ENCODE measurements at places on chromosomes 1 and 21.

DNA sequence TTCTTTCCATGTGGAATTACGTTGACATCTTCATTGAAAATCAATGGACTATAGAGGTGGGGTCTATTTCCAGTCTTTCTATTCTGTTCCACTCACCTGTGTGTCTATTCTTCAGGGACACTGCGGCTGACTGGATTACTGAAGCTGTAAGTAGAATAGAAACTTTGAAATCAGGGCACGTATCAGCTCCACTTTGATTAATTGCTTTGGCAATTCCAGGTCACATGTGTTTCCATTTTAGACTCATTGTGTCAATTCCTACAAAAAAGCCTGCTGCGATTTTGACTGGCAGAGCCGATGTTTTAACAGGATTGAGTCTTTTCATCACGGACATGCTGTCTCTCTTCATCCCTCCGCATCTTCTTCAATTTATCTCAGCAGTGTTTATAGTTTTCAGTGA is 20.9 kb upstream of the RNF223 start:
- DNase-seq, result peak; percentile 8

- no peak for DNase-seq
These were observed 4.2 kb downstream of the RERE start for GRCh38 chr1:8813016-8813763.

- DNase-seq, result no peak
These were observed 834.2 kb upstream of the CXADR start for GRCh38 chr21:16678429-16679160.

GRCh38 chr1:29388884-29389283 is 152.6 kb downstream of the PTPRU start:
- no peak for DNase-seq

DNA sequence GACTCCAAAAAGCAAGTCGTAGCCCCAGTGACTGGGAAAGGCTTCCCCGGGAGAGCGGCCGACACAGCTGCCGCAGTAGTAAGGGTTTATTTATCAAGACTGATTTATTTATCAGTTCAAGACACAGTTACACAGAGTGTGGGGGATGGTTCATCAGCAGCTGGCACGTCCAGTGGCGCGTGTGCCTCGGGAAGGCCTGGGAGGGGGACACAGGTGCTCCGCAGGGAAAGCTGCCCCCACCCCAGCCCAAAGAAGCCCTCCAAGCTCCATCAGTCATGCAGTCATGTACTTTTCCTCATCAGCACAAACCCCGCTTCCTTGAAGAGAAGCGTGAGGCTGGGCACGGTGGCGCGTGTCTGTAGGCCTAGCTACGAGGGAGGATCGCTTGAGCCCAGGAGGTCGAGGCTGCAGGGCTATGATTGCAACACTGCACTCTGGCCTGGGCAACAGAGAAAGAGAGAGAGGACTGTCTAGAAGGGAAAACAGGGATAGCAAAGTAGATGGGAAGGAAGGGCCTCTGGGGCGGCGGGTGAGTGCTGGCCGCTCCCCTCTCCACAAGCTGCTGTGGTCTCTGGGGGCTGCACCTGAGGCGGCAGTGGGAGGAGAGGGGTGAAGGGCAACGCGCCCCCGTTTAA is 53.2 kb downstream of the PRKCZ start:
- no peak for DNase-seq

DNA sequence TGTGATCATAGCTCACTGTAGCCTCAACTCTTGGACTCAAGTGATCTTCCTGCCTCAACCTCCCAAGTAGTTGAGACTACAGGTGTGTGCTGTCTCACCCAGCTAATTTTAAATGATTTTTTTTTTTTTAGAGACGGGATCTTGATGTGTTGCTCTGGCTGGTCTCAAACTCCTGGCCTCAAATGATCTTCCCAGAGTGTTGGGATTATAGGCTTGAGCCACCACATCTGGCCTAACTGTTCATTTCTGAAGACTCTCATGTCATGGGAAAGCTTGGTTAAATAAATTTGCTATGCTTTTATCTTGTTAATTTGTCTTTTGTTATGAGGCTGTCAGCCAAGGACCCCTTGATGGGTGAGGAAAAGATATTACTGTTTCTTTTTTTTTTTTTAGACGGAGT is 134.0 kb downstream of the MIS18A start:
- DNase-seq, result no peak

GRCh38 chr1:48099072-48099773 is 102.0 kb upstream of the TRABD2B start:
- no peak for DNase-seq

DNA sequence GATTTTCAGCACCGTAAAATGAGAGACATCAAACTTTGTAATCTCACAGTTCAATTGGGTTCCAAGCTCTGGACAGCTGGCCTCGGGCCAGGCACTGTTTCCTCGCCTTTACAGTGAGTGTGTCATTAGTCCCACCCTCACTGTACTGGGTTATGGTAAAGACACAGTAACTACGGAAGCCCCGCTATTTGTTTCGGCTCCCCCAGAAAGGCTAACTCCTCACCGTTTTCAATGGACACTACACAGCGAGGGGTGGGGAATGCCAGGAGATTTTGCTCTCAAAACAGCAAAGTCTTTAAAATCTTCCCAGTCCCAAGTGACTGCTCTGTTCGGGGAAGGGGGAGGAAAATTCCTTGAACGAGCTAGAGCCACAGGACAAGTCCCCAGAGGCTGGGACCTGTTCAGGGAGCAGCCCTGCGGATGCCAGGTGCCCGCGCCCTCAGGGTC is 757 bp upstream of the SPSB1 start:
- DNase-seq, result no peak

- DNase-seq, result no peak
These were observed 24.8 kb downstream of the CD101 start for GRCh38 chr1:117026361-117026760.

DNA sequence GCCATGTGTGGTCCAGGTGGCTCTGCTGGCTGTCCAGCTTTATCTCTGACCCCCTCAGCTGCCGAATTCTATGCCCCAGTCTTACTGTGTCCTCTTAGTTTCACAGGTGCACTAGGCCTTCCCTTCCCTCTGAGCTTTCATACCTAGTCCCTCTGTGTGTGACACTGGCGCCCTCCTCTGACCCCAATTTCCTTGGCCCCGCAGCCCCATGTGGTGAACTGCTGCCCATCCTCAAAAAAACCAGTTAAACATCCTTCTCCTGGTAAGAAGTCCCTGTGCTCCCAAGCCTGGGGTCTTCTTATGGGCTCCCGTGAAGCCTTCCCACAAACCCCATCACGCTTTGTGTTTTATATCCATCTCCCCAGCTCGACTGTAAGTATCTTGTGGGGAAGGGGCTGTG is 93.9 kb upstream of the TSPAN2 start:
- DNase-seq, result peak; percentile 59

GRCh38 chr21:36810443-36810842 is 111.5 kb downstream of the SIM2 start:
- no peak for DNase-seq

DNA sequence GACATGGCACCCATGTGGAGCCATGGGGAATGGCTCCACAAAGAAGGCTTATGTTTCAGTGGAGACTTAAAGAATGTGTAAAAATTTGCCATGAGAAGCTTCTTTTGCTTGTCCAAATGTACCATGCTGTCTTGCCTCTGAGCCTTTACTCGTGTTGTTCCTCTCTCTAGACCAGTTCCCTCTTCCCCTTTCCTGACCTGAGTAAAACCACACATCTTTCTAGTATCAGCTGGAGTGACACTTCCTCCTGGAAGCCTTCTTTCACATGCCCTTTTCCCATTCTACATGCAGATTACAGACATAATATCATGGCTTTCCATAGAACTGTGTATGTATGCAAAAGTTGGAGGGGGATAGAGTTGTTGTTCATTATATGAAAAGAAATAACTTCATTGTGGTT is 13.6 kb upstream of the GPX7 start:
- DNase-seq, result no peak

DNA sequence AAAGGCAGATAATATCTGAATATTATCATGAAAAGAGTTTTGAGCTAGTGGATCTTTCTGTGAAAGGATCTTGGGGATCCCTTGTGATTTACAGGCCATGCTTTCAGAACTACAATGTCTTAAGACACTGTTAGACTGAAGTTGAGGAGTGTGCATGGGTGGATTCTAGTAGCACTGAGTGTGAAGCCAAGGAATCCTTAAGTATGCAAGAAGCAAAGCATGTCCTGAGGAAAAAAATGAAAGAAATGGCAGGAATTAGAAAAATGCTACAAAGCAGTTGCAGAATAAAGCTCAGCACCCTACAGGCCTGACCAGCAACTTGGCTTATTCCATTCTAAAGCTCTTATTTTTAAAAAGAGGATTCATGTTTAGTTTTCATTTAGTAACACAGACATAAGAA is 11.9 kb downstream of the STX6 start:
- no peak for DNase-seq

DNA sequence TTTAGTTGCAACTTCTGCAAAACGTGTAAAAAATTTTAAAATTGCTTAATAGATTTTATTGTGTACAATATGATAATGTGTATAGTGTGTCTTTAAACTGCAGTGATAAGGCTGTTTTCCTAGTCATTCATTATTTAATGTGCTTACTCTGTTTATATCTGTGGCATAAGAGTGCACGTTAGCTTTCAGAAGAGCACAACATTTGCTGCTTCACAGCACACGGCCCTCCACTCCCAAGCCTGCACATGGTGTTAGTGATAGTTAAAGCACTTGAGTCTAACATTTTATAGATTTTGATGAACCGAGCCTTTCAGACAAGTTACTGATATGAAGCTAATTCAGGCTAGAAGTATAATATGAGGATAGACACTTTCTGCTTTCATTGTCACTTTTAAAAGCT is 120.6 kb downstream of the ADGRL2 start:
- DNase-seq, result no peak

DNA sequence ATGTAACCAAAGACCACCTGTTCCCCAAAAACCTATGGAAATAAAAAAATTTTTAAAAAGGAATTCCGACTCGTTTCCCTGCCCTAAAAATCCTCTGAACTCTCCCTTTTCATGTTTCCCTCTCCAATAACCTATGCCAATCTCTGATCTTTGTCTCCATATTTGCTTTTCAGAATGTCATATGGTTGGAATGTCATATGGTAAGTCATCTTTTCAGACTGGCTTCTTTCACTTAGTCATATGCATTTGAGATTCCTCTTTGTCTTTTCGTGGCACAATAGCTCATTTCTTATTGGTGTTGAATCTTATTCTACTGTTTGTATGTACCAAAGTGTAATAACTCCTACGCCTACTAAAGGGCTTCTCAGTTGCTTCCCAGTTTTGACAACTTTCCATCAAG is 117.5 kb downstream of the BACH1 start:
- no peak for DNase-seq

GRCh38 chr1:185670187-185670627 is 64.0 kb upstream of the HMCN1 start:
- DNase-seq, result peak; percentile 61

- no peak for DNase-seq
These were observed 278.0 kb downstream of the BRINP2 start for GRCh38 chr1:177448652-177449357.

DNA sequence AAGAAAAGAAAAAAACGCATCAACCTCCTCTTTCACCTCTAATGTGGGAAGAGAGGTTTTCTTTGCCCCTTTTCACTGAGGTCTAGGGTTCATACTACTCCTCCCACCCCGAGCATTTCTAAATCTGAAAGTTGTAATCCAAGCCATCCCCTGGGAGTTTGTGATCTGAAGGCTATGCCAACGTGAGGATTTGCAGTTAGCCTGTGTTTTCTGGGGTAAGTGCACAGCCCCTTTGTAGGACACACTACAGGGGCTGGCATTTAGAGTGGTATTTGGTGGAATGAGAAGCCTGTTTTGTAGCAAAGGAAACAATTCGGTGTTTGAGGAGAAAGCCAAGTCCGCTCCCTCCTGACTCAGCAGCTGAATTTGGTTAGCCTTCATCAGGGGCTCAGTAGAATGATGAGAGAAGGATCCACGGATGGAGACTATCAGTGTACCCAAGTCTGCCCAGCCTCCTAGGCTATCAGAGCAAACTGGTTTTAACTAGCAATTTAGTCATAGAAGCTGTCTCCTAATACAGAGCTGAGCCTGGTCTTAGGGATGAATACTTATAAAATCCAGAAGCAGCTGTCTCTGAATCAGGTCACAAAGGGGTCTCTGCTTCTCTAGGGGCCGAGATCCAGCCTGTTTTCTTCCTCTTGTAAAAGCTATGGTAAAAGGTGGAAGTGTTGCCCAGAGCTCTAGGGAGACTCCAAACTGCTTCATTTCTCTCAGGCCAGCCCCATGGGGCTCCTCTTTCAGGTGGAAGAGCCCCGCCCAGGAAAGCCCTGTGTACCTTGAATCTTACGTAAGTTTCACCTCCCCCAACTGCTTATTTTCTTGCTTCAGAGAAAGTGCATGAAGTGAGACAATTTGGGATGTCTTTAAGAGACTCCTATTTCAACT is 2.1 kb downstream of the PCP4L1 start:
- DNase-seq, result no peak

DNA sequence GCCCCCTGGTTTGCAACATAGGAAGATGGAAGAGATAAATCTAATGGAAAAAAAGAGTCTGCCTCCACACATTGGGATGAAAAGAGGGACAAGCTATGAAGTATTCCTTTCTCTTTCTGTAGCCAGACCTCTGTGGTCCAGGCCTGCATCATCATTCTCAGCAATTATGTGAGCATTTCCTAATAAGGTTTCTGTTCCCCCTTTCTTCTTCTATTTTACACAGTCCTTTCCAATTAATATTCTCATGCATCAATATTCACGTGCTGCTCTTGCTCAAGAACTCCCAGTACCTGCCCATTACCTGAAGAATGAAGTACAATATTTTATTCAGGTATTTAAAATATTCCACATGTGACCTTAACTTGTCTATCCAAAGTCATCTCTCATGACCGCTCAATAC is 8.2 kb upstream of the SLC30A1 start:
- no peak for DNase-seq

DNA sequence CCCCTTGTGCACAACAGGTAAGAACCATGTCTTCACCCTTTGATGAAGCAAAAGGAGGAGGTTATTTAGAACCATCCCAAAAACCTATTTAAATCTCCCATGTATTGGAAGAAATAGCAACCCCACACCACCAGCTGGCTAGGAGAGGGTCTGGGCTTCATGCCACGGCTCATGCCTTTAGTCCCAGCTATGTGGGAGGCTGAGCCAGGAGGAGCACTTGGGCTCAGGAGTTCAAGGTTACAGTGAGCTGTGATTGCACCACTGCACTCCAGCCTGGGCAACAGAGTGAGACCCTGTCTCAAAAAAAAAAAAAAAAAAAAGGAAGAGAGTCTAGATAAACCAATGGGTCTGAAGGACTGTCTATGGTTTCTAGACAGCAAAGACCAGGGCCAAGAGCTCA is 197.9 kb upstream of the COA6 start:
- DNase-seq, result no peak

Measured in islet precursor cell (in vitro differentiated cells).